COLO829 (cell line): ENCODE measurements at places on chromosomes 4 and X.

DNA sequence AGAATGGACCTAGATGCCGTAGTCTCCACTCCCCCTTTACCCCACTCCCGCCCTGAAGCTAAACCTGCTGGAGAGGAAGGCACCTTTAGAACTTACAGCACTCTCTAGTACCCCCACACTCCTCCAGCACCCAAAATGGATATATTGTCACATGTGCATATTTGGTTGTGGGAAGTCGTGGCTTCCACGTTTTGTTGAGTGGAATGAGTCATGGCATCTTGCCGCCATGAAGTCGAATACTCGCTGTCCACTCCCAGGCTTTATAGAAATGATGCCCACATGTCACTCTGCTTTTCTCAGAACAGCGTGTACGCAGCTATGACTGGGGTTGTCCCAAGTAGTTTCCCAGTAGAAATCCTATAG lies 545 bp downstream of the ABCE1 start:
- peak; percentile 82 for DNase-seq

DNA sequence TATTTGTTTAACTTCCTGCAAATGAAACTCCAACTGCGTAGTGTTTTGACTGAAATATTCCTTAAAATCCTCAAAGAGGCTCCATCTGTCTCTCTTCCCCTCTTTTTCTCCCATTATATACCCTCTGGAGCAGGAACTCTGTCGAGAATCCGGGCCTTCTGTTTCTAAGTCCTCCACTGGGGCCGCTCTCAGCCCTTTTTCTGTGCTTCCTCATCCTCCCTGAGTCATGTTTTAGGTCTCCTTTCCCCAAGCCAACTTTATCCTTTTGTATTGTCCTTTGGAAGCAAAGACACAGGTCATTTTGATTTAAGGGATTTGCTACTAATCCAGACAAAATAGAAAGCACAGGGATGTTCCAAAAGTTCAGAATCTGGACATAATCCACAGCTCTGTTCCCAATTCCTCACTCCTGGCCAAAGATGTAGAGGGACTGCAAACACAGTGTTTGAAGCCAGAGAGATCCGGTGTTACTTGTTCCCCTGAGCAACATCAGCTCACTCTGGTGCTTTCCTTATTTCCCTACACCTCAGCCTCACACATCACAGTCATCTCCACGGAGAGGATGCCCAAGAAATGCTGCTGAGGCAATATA lies 131.0 kb upstream of the KLF3 start:
- DNase-seq = no peak

GRCh38 chrX:2682565-2683177 lies 8.4 kb upstream of the CD99 start:
- DNase-seq = no peak

DNA sequence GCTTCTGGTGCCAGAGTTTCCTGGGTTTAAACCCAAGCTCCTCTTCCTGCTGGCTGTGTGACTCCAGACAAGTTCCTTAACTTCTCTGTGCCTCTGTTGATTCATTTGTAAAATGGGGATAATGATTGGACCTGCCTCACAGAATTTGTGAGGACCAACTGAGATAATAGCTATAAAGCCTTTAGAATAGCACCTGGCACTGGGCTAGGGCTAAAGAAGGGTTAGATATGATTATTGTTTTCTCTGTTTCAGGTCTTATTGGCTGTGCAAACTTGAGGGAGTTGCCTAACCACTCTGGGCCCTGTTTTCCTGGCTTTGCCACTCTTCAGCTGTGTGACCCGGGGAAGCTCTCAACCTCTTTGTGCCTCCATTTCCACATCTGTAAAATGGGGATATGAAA lies 37.8 kb downstream of the LGI2 start:
- DNase-seq = no peak
